ENCODE measurements at places on chromosomes 5 and 9. TPM values are rescaled to one million over a fixed set of nuclear protein-coding genes. Genes with fewer than 3 reads are reported as not detected.

The LYRM7 gene
- total RNA-seq = 13.4 TPM

DNA sequence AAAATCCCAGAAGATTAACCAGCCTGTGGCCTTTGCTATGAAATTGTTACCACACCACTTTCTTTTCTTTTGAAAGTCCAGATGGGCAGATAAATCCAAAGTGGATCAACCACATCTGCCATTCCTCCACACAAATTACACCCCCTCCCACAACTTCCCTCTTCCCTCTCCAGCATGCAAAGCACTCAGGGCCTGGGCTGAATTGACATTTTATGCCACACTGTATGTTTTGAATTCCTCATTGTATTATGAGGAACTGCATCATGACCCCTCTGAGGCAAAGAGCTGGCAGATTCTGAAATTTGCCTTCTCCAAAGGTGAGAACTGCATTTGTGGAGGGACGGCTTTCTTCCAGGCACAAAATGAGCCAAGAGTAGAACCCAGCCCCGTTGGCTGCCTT lies 589.2 kb upstream of the KLF4 start:
- DNase-seq = no peak

DNA sequence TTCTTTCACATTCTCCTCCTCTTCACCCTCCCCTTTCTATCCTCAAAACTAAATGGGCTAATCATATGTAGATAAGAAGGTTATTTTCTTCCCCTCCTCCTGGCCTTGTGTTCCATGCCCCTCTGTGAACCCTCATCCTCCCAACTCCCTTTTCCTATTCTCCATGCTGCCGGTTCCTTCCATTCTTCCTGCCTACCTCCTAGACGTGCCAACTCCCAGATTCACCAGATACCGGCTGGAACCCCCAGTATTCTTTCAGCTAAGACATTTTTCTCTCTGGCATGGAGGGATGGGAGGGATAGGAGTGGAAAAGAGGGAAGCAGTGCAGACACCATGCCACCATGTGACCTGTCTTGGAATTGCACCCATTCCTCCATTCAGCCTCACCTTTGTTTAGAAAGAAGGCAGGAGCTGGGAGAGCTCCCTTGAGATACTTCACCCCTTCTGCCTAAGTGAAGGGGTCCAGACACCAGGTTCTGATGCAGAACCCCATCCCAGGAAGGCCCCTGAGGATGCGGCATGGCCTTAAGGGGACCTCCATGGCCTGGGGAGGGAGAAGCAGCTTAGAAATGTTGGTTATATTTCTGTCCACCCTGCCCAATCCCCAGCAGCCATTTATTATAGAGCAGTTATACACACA lies 4.8 kb downstream of the DNAJB5 start:
- no peak for DNase-seq

- no peak for DNase-seq
Measured at GRCh38 chr5:168174376-168174775, 117.1 kb upstream of the WWC1 start.

GRCh38 chr5:153516504-153517240 lies 26.2 kb downstream of the GRIA1 start:
- no peak for DNase-seq

GRCh38 chr9:21903380-21903965 lies 90.7 kb downstream of the CDKN2A start:
- DNase-seq = no peak

- DNase-seq = peak; percentile 96
Measured at GRCh38 chr9:107737987-107738743, 248.6 kb upstream of the KLF4 start.

DNA sequence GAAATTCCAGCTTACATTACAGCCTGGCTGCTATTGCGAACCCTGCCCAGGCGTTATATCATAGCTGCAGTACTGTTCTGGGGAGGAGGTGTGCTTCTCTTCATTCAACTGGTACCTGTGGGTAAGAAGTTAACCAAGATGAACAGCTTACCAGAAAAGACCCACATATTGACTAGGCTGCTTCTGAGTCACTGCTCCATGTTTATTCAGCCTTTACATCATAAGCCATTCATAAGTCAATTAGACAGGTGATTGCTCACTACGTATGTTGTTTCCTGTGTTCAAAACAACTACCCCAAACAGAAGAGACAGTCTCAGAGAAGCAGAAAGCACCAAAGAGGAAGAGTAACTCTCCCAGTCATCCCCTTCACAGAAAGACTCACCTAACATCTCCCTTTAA lies 34.7 kb upstream of the SLC22A5 start:
- no peak for DNase-seq

DNA sequence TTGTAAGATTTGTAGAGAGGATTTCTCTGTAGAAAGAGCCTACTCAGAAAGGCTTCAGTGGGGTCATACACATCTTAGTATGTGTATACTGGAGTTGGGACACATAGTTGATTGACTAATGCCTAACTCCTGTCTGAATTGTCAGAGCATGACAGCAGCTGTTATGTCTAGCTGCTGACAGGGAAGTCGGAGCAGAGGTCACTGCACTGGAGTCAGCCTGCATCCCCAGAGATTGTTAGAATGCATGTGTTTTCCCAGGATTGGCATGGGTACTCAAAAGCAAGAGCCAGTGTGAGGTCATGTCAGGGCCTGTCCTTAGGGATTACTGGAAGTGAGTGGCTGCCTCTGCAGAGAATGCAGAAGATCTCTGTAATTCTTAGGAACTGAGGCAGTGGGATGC lies 82.7 kb downstream of the ITGA1 start:
- no peak for DNase-seq

DNA sequence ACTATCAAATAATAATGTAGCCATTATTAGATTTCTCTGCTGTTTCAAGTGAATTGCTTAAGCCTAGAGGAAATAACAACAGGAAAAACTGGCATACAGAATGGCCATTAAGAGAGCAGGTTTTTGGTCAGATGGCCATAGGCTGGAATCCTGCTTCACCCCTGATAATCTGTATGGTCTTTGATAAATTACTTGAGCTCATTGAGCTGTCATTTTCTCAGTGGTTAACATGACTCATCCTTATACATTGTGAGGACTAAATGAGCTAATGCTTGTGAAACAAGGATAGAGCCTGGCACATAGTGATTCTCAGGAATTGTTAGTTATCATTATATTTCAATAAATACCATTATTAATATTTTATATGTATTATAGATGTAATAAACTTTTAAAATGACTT lies 516.5 kb downstream of the KIF4B start:
- DNase-seq = no peak

DNA sequence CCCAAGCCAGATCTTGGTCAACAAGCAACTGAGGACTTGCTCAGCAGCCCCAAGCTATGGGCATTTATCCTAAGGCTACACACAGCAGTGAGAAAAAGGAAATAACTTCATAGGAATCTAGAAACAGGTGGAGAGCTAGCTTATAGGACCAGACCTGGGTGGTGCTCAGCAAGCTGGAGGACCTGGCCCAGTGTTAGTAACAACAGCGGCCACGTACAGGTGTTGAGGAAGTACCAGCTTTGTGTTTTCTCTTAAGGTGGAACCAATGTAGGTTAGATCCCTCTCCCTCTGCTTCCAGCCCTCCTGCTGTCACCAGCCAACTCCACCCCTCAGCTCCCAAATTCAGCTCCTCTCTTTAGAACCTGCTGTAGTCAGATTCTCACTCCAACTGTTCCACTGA lies 43.4 kb downstream of the IRF1 start:
- no peak for DNase-seq
